ENCODE measurements at places on chromosomes 3 and 15. TPM values are rescaled to one million over a fixed set of nuclear protein-coding genes. Genes with fewer than 3 reads are reported as not detected.

Gene CKMT1B
- 153 TPM for polyA plus RNA-seq

Gene IL12A
- 0.79 TPM for polyA plus RNA-seq

Gene EEFSEC
- 12.5 TPM for polyA plus RNA-seq

Gene TGM5
- not detected for polyA plus RNA-seq

DNA sequence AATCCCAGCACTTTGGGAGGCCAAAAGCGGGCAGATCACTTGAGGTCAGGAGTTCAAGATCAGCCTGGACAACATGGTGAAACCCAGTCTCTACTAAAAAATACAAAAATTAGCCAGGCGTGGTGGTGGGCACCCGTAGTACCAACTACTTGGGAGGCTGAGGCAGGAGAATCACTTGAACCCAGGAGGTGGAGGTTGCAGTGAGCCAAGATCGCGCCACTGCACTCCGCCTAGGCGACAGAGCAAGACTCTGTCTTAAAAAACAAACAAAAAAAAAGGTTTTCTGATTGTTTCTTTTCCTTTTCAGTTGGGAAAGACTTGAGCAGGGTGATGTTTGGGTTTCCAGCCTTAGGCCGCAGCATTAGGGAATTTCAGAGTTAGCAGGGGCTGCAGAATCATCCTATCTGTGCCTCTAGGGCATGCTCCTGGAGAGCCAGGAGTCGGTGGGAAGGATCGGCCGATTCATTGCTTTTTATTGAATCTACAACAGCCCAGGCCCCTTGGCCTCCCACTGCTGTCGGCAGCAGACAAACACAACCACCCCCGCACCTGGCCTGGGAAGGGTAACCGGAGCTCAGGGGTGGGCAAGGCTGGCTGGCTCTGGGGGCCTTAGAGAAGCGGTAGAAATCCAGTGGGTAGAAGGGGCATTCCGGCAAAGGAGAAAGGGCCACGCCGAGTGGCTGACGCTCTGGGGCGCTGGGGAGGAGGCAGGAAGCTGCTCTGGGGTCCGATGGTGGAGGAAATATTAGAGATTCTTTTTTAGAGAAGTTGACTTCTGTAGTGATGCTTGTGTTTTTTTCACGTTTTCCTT lies 6.3 kb downstream of the CHAC1 start:
- DNase-seq = peak; percentile 60

DNA sequence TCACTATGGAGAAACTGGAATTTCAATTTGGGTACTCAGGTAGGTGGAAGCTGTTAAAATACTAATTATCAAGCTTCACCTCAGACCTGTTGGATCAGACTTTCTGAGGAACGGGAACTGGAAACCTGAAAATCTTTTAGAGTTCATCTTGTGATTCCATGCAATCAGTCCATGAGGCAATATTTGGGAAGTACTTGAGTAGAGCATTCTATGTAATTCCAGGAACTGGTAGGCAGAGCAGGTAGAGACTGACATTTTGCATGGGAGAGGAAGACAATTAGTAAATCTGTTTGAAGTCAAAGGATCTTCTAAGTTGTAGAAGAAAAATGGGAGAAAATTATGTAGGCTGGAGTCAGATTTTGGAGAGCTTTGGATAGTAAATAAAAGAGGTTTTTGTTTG lies 43.1 kb downstream of the FGF7 start:
- no peak for DNase-seq

GRCh38 chr3:70519913-70520659 lies 207.6 kb upstream of the MDFIC2 start:
- DNase-seq = no peak

Gene CTXN2
- polyA plus RNA-seq = 0.13 TPM

Gene MSL2
- polyA plus RNA-seq = 3.2 TPM

DNA sequence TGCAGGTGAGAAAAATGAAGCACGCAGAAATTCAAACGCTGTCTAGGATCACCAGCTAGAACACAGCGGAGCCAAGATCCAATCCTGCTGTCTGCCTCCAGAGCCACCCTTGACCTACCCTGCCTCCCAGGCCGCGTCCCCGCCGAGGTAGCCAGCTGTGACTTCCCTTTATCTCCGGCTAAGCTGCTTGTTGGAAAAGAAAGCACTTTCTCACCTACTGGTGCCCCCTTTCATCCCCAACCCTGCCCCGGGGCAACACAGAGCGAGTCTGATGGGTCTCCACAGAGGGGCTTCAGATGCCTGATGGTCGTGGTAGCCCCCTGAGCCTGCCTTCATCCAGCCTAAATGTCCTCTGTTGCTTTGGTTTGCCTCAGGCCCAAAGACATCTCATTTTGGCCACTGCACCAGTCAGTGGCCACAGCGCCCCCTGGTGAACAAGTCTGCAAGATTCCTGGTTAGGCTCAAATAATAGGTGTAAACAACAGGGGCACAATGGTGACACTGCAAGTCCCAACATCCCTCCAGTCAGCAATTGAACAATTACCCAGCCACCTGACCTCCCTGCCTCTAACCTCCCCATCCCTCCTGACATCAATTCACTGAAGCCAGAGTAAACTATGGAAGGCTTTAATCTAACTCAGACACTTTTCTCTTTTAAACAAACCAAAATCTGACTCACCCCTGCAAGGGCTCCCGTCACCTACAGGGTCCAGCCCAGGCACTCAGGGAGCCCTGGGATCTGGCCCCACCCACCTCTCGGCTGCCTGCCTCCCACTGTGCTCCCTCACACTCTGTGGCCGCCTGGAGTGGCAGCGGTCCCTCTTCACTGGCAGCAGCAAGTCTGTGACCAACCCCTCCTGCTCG lies 27.3 kb upstream of the BCL2L10 start:
- peak; percentile 85 for DNase-seq

Measured in sigmoid colon (tissue), 7 donors.